ENCODE measurements at places on chromosomes 12 and 14.
A peak's percentile ranks its signal among the peaks of the same experiment; 100 is the strongest.

GRCh38 chr12:11310336-11310735, at the start of gene PRB4:
TSS of gene PRB4 (minus strand) at chr12:11310436. CDS start at chr12:11310398, 38 bp downstream.
- DNase-seq: no peak

GRCh38 chr14:81219759-81220579, 790 bp downstream of the GTF2A1 start:
- peak; percentile 29 for DNase-seq

GRCh38 chr12:99455350-99456035, 192.1 kb upstream of the GARIN6 start:
- DNase-seq: no peak

DNA sequence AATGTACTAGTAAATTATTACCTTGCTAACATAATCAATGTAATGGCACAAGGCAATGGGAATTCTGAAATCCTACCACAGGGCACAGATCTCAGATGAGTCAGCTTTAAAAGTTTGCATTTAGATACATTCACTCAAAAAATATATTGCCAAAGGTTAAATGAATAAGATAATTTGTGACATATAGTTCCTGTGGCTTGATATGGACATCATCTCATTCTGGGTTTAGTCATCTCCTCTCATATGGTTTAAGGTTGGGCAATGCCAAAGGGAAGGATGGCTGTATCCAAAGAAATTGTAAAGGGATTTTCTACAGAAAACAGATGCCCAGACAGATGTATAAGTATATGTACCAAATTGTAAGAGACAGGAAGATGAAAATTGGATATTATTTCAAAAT, 1065.0 kb downstream of the LRFN5 start:
- no peak for DNase-seq

Measured in activated naive CD4-positive, alpha-beta T cell treated with anti-CD3 and anti-CD28 coated beads for 36 hours (primary cell).